ENCODE measurements at places on chromosomes 3 and 15.
A peak's percentile ranks its signal among the peaks of the same experiment; 100 is the strongest.

- DNase-seq: peak; percentile 58
These were observed 15.5 kb upstream of the ZBED2 start for GRCh38 chr3:111610612-111611054.

DNA sequence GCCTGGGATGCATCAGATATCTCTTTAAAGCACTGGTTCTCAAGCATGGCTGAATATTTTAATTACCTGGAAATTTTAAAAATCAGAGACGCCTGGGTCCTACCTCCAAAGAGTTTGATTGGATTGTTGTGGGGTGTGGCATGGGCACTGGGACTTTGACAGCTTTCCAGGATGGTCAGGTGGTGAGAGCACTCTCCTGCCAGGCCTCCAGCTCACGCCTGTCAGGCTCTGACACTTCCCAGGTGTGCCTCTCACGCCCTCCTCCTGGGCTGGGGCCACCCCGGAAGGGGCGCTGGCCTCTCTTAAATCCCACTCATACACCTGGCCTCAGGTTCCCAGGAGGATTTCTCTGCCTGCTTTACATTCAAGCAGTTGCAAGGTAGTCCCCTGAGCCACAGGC, 48.5 kb downstream of the AMOTL2 start:
- no peak for DNase-seq

DNA sequence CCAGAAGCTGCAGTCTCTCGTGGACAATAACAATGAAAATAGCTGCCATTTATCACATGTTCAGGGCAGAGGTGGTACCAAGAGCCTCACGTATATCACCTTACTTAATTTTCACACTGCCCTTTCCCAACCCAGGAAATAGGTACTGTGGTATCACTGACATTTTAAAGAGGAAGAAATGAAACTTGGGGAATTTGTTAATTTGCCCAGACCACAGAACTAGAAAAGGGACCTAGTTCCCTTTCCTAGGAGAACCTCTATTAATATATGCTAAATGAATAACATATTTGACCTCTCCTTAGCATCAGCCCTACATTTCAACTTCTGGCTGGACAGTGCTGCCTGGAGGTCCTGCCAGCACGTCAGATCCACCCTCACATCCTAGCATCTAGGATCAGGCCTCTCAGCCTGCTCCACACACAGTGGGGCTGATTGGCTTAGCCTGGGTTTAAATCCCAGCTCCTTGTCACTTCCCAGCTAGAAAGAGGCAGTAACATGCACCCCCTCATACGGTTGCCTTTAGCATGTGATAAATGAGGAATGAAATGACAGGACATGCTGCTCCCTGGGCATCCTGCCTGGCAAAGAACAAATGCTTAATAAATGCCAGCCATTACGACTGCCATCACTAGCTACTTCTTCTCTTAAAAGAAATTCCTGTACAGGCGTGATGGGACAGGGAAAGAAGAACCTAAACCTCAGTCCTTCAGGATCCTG, 95.1 kb upstream of the TNFAIP8L3 start:
- DNase-seq: no peak

DNA sequence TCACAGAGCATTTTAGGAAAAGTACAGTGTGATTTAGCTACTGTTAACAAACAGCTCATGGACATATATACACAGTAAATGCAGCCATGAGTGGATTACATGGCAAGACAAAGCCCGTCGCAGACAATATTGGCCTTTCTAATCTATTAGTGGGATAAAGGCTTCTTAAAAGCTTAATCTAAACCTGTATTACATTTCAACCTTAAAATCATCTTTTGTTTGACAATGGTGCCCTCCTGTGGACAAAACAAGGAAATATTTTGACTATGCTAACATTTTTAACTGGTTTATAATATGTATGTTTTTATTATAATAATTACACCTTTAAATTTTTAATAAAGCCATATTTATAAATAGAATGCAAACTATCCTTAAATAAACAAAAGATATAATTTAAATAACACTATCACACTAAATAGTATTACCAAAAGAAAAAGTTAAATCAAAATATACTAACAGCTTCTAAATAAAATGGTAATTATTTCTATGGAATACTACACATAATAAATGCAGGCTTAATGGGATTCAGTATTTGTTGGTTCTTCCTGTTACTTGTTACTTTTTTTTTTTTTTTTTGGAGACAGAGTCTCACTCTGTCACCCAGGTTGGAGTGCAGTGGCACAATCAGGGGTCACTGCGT, 38.6 kb downstream of the TAFA4 start:
- DNase-seq: peak; percentile 36

DNA sequence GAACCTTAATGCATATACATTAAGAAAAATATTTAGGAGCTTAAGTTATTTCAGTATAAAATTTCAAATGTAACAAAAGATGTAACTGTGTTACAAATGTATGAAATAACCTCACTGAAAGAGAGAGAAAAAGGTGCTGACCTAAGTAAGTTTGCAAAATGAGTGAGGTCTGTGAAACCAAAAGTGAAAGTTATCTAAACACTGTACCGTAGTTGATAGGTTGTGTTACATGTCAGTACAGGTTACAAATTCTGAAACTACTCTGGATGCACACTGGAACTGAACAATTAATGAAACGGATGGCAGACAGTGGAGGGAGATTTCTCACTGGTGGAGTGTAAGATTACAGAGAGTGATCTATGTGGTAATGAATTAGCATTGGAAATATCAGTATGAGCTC, 420.7 kb downstream of the ZNF385D start:
- DNase-seq: peak; percentile 18

GRCh38 chr3:109553591-109554371, 216.4 kb upstream of the DPPA4 start:
- DNase-seq: no peak

- no peak for DNase-seq
These were observed 3.9 kb upstream of the MAP1A start for GRCh38 chr15:43513550-43513949.

DNA sequence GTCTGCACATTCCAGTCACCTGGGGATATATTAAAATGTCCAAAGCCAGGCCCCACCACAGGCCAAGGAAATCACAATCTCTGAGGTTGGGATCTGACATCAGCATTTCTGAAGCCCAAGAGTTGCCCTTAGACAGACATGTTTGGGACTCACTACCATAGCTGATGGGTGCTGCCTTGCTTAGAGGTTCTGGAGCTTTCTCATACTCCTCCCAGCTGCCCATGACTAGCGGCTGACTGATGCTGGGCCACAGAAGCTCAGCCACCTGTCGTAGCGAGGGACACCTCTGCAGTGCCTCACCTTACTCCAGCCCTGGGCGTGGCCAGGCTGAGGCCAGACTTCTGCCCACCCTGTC, 58.8 kb upstream of the XCR1 start:
- no peak for DNase-seq

GRCh38 chr3:67292356-67293121, 294.4 kb downstream of the KBTBD8 start:
- DNase-seq: no peak

DNA sequence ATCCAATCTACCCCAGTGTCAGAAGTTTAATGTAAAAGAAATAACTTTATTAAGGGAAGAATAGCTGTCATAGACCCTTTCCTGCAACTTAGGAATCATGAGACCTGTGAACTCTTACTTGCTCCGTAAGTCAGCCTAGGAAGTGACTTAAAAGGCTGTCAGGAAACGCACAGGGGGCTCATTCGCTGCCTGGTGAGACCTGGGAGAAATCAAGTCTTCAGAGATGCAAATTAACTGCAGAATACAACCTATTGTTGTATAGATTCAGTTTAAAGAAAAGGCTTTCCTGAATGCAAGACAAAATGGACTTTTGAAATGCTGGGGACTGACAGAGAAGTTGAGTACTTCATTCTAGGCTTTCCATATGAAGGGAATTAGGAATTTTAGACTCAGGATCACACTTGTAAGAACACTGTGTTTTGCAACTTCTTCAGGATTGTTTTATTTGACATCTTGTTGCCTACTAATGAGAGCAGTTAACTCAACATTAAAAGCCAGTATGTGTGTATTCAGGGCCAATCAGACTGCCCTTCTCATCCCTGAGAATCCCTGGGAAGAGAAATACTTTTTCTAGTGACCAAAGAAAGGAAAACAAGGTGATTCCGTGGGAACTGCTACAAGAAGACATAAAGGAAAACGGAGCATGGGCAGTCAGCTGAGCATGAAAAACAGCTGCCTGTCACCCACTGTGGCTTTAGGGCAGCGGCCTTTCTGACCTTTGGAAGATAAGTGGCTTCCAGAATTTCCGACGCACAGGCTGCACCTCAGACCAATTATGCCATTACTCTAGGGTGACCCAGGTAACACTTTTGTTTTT, 18.5 kb upstream of the DPPA4 start:
- no peak for DNase-seq

DNA sequence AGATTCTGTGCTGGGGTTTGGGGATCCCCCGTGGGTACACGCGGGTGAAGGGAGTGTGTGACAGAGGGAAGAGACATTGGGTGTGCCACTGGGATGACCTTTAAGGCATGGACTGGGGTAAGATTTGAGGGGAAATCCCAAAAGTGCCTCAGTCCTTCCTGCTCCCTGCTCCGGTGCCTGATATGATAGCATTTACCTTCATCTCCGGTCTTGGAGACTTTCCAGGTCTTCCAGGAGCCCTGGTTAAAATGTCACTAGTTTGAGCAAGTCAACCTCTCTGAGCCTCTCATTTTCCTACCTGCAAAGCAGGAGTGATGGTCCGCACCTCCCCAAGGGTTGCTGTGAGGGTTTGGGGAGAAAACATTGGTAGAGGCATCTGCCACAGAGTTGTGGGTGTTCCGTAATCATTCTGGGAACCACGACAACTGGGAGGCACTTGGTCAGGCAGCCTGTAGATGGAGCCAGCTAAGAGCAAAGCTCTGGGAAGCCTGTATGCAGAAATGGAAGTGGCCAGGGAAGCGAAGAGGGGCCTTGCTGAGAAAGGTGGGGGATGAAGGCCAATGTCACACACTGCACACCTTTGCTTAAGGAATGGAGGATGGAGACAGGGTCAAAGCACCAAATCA, 33.9 kb upstream of the KIF23 start:
- DNase-seq: no peak

DNA sequence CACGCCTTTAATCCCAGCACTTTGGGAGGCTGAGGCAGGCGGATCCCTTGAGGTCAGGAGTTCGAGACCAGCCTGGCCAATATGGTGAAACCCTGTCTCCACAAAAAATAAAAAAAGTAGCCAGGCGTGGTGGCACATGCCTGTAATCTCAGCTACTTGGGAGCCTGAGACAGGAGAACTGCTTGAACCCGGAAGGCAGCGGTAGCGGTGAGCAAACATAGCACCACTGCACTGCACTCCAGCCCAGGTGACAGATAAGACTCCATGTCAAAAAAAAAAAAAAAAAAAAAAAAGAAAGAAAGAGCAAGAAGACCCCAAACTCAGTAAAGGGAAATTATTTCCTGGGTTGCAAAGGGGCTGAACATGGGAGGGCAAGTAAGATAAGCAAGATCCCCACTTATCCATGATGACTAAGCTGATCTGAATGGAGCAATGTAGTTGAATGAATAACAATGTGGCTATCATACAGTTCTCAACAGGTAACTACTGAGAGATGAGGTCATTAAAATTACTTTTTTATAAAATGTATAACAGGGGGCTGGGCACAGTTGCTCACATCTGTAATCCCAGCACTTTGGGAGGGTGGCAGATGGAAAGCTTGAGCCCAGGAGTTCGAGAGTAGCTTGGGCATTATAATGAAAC, 46.0 kb downstream of the RBM15B start:
- no peak for DNase-seq

DNA sequence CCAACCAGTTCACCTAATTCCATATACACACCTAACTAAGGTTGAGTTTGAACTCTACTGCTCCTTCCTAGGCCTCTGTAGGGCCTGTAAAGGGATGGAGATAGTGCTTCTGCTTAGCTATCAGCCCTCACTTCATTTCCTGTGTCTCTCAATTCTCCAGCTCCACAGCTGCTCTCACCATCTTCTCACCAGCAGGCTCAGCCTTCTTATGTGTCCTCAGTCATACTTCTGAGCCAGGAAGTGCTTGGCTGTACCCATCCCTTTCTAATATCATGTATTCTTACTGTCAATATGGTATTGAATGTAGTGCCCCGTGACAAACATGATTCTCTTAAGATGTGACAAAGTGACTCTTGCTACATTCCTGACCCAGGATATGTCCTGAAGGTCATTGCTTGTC, 116.9 kb downstream of the SLC9A9 start:
- no peak for DNase-seq

DNA sequence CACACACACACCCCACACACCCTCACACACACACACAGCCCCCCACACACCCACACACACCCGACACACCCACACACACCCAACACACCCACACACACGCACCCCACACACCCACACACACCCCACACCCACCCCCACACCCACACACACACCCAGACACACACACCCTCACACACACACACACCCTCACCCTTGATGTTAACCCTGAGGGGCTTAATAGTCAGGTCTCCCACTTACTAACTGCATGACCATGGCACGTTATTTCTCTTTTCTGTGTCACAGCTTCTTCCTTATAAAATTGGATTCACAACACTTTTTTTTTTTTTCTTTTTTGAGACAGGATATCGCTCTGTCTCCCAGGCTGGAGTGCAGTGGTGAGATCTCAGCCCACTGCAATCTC, 2.8 kb downstream of the GRM2 start:
- no peak for DNase-seq

DNA sequence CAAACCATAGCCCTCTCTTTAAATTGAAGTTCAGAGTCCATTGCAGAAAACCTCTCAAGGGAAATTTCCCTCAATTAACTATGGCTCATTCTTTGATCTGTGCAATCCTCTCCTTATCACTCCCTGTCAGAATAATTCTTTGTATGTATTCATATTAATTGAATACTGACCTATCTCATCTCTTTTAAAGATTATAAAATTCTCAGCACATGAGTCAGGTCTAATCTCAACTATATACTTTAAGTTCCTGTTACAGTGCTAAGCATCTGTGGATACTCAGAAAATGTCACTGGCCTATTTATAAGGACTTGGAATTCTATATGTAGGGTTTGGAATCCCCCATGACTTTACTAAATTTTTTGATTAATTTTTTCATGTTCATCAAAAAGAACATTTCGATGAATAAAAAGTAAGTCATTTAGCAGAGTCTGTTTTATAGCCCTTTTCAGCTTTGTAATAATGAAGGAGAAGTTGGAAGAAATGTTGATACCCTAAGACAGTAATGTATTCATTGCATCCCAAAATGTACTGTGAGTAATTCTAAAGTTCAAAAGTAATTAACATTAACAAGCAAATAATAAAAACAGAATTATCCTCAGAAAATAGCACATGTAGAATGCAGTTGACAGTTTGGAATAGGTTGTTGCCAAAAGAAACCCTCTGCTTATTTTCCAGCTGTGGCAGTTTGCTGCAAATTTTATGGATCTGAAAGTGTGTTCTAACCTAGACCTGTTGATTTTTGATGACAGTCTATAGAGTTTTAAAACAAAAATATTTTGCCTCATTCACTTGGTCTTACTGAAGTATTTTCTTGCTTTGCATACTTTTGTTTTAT, 503.4 kb upstream of the CBLB start:
- no peak for DNase-seq

GRCh38 chr3:61631108-61631769, 69.9 kb downstream of the PTPRG start:
- no peak for DNase-seq

DNA sequence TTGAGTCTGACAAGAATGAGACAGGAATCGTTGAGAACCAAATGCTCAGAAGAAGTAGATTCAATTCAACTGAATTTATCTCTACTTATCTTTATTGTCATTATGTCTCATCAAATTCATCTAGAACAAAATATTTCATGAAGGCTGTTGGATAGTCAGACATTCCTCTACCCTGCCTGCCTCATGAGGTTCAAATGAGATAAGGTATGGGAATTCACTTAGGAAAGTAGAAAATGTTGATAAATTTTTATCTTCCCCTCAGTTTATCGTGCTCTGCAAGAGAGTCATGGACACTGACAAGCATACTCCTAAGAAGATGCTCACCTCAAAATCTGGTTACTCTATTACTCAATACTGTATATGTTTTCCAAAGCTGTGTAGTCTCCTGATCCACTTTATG, 149.7 kb upstream of the CDIN1 start:
- no peak for DNase-seq
